CD14-positive monocyte (primary cell): ENCODE measurements at places on chromosomes 16 and 17.
A peak's percentile ranks its signal among the peaks of the same experiment; 100 is the strongest.

DNA sequence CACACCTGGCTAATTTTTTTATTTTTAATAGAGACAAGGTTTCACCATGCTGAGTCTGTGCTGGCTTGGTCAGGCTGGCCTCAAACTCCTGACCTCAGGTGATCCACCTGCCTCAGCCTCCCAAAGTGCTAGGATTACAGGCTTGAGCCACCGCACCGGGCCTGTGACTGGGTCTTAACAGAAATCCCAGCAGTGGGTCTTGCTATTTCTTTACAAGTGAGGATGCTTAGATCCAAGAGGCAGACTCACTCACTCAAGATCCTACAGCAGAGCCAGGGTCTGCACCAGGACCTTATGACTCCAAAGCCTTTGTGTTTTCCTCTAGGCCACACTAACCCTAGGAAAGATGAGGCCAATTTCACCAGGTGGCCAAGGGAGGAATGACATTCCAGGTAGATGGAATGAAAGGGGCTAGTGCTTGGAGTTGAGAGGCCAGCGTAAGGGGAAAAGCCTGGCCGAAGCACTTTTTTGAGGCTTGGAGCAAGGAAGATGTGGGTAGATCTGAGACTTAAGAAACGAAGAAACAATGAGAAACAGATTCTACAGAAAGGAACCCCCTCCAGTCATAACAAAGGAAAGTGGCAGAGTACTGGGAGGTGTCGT is 5.7 kb upstream of the STAT5A start:
- DNase-seq = no peak

DNA sequence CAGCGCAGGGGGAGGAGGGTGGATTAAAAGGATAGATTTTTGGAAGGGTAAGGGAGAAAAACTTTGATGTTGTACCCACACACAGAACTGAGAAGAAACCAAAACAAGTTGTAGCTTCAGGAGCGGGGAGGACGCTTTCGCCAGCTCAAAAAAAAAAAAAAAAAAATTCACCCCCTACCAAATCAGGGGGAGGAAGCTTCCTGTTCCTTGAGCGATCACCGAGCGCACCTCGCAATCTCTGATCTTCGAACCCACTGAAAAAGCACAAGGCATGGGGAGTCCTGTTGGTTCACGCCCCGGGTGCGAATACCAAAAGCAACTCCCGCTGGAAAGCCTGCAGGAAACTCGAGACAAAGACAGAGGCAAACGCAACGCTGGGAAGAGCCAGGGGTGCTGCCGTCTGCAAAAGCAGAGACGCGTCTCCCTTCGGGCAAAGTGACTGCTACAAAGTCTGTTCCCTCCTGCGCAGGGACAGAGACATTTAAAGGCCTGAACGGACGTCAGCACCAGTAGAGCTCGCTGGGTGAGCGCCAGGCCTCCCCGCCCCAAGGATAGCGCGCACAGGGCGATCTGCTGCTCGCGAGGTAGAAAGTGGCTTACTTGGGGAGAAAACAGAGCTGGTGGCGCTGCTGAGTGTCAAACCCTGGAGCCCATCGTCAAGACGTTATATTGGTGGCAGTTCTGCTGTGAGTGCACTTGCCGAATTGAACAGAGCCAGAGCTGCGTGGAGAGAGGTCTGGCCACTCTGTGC is 190.4 kb downstream of the USP22 start:
- no peak for DNase-seq

DNA sequence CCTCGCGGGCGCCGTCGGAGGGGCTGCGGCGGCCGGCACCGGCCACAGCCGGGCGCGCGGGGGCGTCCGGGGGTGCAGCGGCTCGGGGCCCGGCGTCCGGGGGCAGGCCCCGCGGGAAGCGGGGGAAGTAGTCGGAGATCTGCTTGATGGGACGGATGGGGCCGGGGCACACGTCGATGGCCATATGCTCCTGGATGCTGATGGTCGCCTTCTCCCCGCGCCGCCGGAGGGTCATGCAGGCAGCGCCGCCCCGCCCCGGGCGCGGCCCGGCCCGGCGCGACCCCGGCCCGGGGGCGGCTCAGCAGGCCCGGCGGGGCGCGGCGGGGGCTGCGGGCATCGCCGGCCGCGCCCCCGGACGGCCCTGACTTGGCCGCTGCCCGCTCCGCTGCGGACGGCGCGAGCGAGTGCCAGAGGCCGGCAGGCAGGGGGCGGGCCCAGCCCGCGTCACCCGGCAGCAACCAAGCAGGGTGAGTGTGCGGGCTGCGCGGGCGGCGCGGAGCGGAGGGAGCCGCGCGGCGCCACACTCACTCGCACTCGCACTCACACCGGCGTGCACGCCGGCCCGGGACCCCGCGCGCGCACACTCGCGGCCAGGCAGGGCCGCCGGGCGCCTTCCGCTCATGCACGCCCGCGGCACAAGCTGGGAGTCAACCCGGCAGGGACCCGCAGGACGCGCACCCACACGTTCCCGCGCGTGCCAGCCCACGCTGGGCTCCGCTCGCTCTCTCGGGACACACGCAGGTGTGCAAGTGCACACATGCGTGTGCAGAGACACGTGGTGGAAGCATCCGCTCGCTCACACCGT is at the start of gene DOC2B:
DOC2B (minus strand) TSS at position 406 of the 805 bp plus-strand sequence; CDS start at position 235, 171 bp downstream.
- DNase-seq = peak; percentile 24

- DNase-seq = no peak
Measured at GRCh38 chr17:19703828-19704613, 12.4 kb downstream of the SLC47A2 start.

DNA sequence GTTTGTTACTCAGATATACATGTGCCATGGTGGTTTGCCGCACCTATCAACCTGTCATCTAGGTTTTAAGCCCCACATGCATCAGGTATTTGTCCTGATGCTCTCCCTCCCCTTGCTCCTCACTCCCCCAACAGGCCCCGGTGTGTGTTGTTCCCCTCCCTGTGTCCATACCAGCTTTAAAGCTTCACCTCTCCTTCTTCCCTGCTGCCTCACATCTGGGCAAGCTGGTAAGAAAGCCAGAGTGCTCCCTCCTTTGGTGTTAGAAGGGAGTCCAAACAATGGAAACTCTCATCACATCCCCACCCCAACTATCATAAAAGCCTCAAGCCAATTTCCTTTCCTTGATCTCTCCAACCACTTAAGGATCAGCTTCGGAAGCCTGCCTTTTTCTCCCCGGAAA is 1115.6 kb upstream of the GOT2 start:
- DNase-seq = no peak

DNA sequence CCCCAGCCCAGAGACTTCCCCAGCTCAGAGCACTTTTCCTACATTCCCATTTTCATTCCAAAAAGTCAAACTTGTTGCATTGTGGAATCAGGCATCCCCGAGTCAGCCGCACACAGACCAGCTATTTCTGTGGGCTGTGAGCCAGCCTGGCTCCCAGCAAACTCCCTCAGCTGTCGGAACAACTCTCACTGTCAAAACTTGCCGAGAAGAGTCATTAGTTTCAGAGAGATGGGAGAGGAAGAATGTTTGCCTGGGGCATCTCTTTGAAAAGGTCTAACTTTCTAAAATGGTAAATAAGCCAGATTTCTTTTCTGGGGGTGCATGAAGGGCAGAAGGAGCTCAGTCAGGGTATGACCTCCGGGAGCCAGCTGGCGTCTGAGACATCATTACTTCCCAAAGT is 280.0 kb downstream of the TMEM114 start:
- DNase-seq = no peak

- no peak for DNase-seq
Measured at GRCh38 chr17:14015271-14015670, 54.0 kb upstream of the COX10 start.

DNA sequence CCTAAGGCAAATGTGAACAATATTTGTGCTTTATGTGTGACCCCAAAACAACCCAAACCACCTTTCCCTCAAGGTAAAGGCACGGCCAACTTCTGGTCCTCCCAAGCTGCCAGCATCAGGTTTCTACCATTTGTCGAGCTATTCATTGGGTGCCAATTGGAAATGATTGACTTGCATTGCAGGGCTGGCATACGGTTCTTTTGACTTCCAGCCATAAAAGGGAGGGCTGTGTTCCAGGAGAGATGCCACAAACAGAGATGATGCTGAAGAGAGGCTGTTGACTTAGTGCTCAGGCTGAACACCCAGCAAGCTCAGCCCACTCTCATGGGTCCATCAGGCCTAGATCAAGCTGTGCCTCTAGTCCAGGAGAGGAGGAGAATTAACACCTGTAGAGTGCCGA is 252.4 kb downstream of the GRIN2A start:
- DNase-seq = no peak

- no peak for DNase-seq
Measured at GRCh38 chr17:78401246-78401645, 22.8 kb downstream of the PGS1 start.

GRCh38 chr16:305916-306626 is 23.1 kb downstream of the PDIA2 start:
- DNase-seq = no peak

- no peak for DNase-seq
Measured at GRCh38 chr17:45775148-45775547, 9.0 kb upstream of the CRHR1 start.

- peak; percentile 60 for DNase-seq
Measured at GRCh38 chr17:49193513-49194296, 16.7 kb downstream of the GNGT2 start.

- DNase-seq = peak; percentile 64
Measured at GRCh38 chr16:21656795-21657768, 4.7 kb upstream of the IGSF6 start.

GRCh38 chr17:55783684-55784245 is 32.9 kb downstream of the PCTP start:
- DNase-seq = no peak

DNA sequence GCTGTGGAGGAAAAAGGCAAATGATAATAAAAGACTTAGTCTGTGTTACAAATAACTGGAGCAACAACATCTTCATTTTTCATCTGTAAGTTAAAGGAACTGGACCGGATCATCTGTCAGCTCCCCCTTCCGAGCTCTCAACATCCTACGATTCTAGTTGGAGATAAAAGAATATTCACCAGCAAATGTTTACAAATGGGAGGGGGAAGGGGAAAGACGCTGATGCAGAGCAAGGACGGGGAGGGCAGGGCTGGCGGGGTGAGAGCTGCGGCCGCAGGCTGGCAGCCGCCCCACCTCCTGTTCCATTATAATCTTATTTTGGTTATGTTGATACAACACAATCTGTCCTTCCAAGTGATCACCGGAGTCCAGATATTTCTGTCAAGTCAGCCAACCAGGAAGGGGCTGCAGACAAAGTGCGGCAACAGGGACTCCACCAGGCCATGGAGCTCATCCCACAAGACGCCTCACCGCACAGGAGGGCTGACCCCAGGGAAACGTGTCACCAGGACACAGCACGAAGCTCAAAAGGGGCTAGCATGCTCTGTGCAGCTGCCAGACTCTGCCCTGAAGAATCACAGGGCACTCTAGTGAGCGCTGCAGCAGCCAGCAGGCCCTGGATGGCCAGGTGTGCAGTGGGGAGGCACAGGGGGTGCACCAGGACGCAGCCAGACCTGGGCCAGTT is 19.7 kb downstream of the FBXO31 start:
- no peak for DNase-seq

DNA sequence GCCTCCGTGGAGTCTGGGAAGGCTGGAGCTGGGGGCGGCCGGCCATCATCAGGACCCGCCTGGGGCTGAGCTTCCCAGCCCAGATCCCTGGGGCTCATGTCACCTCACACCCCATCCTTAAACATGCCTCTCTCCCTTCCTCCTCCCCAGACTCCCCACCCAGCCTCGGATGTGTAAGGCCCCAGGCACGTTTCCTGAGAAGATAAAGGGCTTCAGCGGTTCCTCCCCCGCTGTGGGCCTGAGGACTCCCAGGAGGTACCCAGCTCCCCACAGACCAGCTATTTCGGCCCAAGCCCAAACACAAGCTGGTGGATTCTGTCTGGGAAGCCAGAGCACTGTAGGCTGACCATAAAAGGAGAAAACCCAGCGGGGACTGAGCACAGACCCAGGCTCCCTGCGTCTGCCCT is 49.2 kb downstream of the MYH11 start:
- no peak for DNase-seq

DNA sequence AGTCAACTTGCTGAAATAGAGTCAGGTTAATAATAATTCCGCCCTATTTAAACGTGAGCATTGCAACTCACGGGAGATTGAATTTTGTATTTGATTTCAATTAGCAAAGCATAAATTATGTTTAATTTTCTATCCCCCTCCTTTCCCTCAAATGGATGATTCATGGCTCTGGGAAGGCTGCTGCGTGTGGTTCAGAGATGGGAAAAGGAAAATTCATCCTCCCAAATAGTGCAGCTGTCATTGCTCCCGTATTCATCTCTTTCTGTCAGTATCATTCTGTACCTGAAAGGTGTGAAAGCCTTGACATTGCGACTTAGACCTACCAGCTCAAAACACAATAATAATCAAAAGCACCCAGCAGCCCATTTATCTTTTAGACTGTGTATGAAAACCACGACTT is 447.3 kb downstream of the HS3ST4 start:
- no peak for DNase-seq

GRCh38 chr16:89376812-89377452 is 113.4 kb downstream of the ANKRD11 start:
- DNase-seq = no peak
